ENCODE measurements at places on chromosomes 1 and 21.

GRCh38 chr21:33236766-33237165, 7.0 kb downstream of the IFNAR2 start:
- DNase-seq = no peak

- no peak for DNase-seq
Measured at GRCh38 chr1:40649592-40649930, 15.9 kb downstream of the RIMS3 start.

DNA sequence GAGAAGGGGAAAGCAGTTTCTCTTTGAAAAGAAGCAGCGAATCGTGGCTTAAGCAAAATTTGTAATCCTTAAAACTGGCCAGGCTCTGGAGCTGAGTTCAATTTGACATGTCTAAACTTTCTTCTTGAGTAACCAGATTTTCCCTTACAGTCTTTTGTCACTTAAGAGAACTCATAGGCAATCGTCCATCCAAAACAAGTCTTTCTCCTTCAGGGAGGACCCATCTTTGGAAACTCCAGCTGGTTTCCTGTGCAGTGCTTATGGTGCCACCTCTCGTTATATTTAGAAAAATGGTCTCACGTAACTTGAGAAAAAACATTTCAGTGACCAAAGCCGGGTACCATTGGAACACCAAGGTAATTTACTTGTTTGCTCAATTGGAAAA, 1.8 kb upstream of the PTTG1IP start:
- no peak for DNase-seq

DNA sequence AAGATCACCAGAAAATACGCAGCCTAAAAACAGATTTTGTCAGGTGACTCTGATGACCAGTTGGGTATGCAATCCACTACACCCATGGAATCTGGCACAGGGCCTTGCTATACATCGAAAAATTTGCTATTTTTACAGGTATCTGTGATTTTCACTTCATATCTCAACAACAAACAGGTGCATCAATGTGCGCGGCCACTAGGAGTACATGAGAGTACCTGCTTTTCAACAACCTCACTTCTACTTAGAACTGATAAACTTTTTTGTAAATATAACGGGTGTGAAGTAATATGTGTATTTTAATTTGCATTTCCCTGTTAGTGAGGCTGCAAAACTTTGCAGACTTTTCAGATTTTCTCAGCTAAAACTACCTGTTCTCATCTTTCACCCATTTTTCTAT, 80.8 kb downstream of the SLC45A1 start:
- no peak for DNase-seq

DNA sequence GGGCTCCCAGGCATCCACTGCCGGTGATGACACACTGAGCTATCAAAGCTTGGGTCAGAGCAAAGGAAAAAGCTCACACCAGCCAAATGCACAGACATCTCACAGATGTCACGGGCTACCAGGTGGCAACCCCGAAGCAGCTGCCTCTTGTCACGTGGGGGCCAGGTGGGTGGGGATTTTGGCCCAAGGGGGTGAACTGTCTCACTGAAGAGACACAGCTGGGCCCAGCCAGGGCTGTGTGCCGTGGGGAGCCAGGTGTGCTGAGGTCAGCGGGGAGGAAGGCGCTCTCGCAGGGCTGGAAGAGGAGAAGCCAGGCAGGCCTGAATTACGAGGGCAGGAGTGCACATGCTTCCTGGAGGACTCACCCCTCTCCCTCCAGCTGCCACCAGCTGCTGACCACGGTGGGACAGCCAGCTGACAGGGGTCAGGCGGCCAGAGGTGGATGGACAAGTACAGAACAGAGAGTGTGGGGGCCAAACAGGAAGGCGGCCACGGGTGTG, 32.4 kb downstream of the KCNN3 start:
- DNase-seq = no peak

DNA sequence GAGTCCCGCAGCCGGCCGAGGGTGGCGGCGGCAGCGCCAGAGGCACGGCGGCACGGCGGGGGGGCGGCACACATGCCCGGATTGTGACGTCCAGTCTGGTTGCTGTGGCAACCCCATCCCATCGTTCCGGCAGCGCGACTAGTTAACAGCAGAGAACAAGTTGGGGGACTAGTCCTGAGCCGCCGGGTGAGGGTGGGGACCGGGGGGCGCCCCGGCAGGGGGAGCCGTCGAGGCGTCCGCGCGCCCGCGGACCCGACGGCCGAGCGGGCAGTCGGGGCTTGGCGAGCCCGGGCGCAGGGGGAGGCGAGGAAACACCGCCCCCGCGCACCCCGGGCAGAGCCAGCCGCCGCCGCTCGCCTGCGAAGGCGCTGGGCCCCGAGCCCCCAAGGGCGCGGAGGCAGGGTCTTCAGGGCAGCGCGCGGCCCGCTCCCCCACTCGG, at the start of gene CHD5:
Gene CHD5 (minus strand): TSS at position 54 of the 439 bp plus-strand sequence. CDS start 298 bp downstream, outside the sequence.
- no peak for DNase-seq

GRCh38 chr1:3981261-3981660, 81.2 kb upstream of the C1orf174 start:
- no peak for DNase-seq

DNA sequence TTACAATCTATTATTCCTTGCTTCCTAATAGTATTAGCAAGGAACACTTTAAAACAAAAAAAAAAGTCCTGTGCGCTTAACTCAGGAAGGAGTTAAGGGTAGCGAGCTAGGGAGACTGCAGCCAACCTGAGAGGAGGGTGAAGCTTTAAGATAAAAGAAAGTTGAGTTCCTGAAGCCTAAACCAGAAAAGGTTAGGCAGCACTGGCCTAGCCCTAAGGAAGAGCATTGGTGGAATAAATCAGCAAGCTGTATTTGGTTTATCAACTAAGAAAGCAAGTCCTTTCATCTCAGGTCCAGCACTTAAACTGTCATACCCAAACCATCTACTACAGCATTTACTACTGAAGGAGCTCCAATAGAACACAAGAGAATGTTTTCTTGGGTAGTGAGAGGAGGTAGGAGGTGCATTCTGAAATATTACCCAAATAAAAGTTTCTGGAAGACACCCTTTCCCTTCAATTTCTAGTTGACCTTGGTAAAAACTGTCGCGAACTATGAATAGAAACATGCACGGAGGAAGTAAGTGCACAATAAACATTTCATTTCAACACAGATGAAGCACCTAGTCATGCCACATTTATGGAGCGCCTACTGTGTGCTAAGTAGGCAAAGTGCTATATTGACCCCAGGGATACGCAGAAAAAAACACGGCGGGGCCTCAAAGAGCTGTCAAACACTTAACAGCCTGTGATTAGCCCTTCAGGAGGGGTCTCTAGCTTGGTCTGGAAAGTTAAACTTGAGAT, 1.3 kb downstream of the GLRX2 start:
- no peak for DNase-seq

- no peak for DNase-seq
Measured at GRCh38 chr1:200183637-200184036, 156.1 kb downstream of the NR5A2 start.
